Testis (tissue), 5 donors: ENCODE measurements at places on chromosomes 2 and 18. TPM values are rescaled to one million over a fixed set of nuclear protein-coding genes. Genes with fewer than 3 reads are reported as not detected.

The STPG4 gene
- 8.5 TPM for total RNA-seq

DNA sequence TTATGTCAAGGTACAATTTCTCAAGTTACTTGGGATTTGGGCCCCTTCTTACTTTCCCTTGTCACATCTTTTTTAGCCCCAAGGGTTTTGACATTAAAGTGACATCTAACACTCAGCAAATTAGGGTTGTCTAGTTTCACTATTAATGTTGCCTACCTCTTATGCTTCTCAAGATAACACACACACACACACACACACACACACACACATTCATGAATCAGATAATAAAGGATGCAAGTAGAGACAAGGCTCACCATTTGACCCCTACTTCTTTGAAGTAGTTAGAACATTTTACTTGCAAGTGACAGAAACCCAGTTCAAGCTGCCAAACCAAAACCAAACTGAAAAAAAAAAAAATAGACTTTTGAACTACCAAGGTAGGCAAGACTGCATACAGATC is 138.8 kb downstream of the TRIB2 start:
- DNase-seq, result no peak

- no peak for DNase-seq
These were observed 20.2 kb downstream of the USP37 start for GRCh38 chr2:218547978-218548377.

The TPO gene
- total RNA-seq, result 2.9 TPM

The IER3IP1 gene
- 12.3 TPM for total RNA-seq
